SK-N-MC (cell line): ENCODE measurements at places on chromosomes 16 and 17.

DNA sequence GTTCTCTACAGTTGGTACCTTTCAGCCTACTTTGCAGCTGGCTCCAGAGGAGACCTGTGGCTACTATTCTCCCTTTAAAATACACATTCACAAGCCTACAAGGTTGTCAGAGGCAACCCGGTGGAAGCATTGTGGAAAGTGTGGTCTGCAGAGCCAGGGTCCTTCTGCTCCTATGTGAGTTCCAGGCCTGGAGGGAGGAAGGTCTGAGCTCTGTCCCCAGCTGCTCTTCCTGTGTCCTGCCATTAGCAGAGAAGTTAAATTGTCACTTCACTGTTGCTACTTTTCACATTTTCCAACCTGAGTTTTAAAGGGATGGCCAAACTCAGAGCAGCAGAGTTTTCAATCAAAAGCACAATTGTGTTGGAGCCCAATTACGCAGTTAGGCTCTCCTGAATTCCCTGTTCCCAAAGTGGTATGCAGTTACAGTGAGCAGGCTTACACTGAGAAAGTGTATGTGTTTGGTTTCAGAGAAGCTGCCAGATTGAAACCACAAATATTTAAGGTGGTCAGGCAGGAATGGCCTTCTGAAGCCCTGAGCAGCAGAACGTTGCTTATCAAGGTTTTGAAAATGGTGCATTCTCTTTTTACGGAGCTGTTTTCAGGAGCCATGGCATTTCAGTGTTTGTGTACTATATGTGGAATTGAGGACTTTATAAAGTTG lies 25.0 kb downstream of the MAP3K3 start:
- DNase-seq, result no peak

DNA sequence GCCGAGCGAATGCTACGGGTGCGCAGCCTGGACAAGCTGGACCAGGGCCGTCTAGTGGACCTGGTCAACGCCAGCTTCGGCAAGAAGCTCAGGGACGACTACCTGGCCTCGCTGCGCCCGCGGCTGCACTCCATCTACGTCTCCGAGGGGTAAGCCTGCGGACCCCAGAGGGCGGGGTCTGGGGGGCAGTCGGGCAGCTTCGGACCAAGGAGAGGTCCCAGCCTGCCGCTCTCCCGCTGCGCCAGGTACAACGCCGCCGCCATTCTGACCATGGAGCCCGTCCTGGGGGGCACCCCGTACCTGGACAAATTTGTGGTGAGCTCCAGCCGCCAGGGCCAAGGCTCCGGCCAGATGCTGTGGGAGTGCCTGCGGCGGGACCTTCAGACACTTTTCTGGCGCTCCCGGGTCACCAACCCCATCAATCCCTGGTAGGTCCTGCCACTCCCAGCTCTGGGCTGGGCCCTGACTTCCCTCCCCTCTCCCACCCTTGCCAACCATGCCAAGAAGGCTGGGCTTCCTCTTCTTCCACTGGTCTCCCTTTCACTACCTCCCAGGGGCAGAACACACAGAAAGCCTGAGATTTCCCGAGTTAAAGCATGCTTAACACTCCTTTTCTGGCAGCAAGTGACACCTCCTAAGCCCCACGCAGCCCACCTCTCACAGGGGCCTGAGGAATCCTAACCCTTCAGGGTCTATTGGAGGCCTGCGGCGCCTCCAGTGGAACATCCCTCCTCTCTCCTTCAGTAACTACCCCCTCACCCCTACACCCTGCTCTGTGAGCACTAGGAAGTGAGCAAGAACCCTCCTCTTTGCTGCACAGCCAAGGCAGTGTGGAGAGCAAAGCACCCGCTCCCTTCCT lies 3.2 kb downstream of the NAGS start:
- no peak for DNase-seq

DNA sequence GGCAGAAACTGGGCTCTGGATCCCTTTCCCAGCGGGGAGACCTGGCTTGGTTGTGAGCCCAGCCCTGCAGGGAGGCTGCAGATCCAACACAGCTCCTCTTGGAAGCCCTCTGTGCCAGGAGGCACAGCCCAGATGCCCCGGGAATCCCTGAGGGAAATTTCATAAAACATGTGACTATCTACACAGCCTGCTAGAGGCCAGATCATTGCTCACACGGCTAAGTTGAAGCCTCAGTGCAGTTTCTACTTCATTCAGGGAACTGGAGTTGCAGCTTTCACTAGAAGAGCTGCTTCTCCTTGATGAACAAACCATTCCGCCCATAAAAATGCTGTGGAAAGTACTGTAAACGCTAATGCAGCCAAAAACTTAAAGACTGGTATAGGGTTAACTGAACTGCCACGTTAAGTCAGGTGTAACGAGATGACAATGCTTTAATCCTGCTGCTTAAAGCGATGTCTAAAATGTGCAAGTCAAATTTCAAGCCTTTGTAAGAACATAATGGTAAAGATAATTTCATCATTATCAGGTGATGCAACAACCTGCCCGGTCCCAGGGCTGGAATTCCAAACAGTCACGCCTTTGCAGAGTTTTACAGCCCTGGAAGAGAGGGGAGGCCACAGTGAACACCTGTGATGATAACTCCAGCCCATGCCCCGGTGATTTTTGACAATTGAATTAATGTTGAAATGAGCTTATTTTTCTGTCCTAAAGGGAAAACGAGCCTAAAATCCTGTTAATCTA lies 172.5 kb downstream of the ZFHX3 start:
- DNase-seq, result no peak

DNA sequence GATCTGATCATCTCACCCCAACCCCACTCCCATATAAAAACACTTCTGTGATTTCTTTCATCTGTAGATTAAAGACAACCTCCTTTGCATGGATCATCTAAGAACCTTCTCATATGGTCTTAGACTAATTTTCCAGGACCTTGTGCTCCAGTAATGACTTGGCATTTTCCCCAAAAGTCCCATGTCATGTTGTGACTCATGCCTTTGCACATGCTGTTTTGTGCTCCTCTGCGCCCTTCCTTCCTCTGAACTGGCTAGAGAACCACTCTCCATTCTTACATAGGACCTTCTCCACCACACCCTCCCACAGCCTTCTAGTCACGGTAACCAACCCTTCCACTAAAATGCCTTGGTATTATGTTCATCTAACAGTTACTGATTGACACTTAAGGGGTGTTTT lies 99.5 kb upstream of the AXIN2 start:
- no peak for DNase-seq

GRCh38 chr17:71765437-71765836 lies 355.4 kb upstream of the SOX9 start:
- no peak for DNase-seq

DNA sequence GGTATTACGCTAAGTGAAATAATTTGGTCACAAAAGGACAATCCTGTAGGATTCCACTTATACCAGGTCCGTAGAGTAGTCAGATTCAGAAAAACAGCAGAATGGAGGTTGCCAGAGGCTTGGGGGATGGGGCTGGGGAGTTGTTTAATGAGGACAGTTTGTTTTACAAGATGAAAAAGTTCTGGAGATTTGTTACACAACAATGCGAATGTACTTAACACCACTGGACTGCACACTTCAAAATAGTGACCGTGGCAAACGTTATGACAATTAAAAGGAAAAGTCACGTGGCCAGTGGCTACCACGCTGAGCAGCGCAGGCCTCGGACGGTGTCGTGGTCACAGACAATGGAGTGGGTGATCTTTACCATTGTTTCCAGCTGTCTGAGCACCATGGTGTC lies 338.1 kb downstream of the SEC14L1 start:
- DNase-seq, result no peak

- DNase-seq, result peak; percentile 61
Measured at GRCh38 chr17:28467456-28468025, 5.9 kb upstream of the SLC13A2 start.

DNA sequence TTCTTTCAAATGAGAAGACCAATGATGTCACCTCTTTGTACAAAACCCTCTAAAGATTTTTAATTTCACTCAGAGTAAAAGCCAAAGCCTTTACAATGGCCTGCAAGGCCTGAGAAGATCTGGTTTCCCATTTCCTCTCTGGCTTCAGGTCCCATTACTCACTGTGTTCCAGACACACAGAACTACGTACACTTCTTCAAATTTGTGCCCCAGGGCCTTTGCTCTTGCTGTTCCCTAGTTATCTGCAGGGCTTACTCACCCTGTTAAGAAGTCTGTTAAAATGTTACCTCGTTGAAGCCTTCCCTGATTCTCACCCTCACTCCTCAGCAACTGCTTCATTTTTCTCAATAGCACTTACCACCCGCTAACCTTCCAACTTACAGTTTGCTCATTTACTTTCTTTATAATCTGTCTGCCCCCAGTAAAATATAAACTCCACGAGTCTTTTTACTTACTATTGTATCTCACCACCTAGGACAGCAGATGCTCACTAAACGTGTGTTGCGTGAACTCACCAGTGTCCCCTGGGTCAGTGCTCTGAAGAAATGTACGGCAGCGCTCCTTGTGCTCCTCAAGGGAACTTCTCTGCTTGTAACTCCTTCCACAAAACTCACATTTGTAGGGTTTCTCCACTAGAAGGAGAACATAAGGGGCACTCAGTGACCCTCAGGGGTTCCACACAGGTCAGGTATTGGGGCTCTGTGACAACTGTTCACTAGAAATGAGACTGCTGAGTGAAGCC lies 50.2 kb downstream of the GRB7 start:
- no peak for DNase-seq

- DNase-seq, result no peak
Measured at GRCh38 chr16:78317564-78318240, 218.2 kb downstream of the WWOX start.

GRCh38 chr16:10136916-10137315 lies 45.3 kb downstream of the GRIN2A start:
- DNase-seq, result no peak

GRCh38 chr17:75589919-75590303 lies 2.3 kb downstream of the MYO15B start:
- no peak for DNase-seq

GRCh38 chr16:85028685-85029407 lies 1.3 kb downstream of the KIAA0513 start:
- DNase-seq, result no peak

GRCh38 chr16:23709536-23709935 lies 3.5 kb downstream of the ERN2 start:
- no peak for DNase-seq

DNA sequence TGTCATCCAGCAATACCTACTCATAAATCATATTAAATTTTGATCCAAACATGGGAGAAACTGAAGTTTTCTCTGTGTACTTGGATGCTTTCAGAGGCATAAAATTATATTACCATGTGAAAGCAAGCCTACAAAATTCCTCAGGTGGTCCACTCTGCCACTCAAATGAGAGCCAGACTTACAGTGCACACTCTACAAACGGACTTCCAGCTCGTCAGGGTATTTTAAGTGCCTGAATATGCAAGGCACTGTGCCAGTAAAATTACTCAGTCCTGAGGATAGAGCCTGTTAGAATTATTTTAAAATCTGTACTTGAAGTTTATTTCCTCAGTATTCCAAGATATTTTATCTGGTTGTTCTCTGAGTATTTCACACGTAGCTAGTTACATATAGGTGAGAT lies 54.5 kb downstream of the TENT4B start:
- DNase-seq, result no peak
